Progenitor cell of endocrine pancreas (in vitro differentiated cells): ENCODE measurements at places on chromosomes 2 and 18.
A peak's percentile ranks its signal among the peaks of the same experiment; 100 is the strongest.

- no peak for DNase-seq
These were observed 783 bp downstream of the BUB1 start for GRCh38 chr2:110677080-110677479.

GRCh38 chr2:9770308-9771100, 72.8 kb upstream of the TAF1B start:
- DNase-seq: peak; percentile 30

DNA sequence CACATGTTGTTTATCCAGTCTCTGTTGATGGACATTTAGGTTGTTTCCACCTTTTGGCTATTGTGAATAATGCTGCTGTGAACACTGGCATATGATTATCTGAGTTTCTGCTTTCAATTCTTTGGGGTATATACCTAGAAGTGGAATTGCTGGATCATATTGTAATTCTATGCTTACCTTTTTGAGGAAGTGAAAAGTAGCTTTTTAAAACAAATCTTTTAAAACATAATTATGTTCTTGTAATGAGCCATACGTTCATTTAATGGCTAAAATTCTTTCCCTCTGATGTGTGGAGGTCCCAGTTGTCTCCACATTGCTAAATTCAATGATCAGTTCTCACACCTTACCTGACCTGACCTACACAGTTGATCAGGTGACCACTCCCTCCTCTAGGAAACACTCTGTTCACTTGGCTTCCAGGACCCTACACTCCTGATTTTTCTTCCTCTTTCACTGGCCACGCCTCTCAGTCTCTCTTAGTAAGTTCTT, 27.8 kb upstream of the SERTAD2 start:
- no peak for DNase-seq

- no peak for DNase-seq
These were observed 199.3 kb downstream of the HDAC4 start for GRCh38 chr2:239201531-239201876.

- no peak for DNase-seq
These were observed 29.4 kb downstream of the DPP4 start for GRCh38 chr2:162044586-162044985.

- DNase-seq: no peak
These were observed 8.1 kb downstream of the PRLH start for GRCh38 chr2:237574467-237574866.

DNA sequence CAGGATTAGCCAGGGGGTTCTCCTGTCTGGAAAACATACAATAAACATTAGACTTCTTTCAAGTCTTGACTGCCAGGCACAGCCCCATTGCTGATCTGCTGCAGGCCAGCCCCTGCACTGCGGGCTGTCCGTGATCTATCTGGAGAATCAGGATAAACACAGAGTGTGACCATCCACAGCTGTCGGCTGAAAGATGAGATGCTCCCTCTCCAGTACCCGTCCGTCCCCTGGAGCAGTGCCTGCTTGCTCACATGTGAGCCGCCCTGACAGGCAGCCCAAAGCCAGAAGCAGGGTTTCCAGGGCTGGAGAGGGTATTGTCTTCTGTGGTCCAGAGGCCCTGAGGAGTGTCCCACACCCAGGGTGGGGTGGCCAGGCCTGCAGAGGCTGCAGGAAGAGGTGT, 46.1 kb upstream of the FOSL2 start:
- DNase-seq: no peak

GRCh38 chr18:28458751-28459150, 281.8 kb upstream of the CDH2 start:
- no peak for DNase-seq

DNA sequence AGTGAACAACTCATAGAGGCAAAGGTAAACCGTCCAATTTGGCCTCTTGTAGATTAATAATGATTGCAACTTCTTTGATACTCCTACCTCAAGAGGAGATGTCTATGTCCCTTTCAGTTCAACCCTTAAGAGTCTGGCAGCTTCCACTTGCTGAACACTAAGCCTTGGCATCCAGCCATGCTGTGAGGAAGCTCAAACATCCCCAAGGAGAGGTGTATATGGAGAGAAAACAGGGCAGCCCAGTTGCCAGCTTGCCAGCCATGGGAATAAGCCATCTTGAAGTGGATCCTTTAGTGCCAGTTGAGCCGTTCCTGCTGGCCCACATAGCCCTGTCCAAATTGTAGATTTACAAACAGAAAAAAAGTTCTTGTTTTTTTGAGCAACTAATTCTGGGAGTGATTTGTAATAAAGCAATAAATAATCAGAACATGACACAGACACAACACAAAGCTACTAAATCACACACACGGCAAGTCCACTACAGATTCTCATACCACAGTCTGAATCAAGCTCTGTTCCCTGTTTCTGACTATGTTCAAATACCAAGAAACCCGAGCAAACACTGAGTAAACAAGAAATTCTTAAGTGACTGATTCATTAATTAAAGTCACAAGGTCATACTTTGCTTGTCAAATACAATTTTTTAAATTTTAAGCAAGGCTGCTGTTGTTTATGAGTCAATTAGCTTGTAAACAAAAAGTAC, 96.1 kb downstream of the PID1 start:
- no peak for DNase-seq

DNA sequence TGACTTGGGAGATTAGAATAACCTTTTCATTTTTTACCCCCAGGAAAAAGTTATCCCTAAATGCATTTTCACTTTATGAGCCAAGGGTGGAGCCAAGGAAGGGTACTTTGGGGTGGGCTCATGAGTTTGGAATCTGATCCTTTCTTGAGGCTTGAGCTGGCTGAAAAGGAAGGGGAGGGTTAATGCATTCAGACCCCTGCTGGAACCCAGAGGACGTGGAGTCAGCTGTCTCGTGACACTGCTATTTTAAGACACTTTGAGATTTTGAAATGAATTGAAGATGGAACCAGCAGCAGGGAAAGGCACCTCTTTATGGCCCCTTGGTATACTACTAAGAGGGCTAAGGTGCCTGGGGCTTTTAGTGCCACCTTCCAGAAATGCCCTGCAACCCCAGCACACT, 90.4 kb downstream of the MARCHF4 start:
- DNase-seq: no peak

DNA sequence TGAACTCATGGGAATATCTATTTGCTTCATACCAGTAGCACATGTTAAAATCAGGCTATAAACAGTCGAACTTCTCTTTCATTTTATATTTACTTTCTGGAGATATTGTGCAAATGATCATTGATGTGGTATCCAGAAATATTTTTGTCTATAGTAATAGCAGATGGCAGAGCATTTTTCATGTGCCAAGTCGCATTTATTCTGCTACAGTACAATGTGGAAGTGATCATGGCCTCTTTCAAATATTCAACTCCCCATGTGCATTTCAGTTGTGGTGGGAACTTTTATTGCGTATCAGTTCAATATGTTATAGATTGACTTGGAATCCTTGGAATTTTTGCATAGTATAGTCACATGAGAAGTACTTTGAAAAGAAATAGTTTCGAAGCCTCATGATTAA, 57.4 kb downstream of the RHBDD1 start:
- DNase-seq: no peak

- DNase-seq: no peak
These were observed 625 bp upstream of the NBAS start for GRCh38 chr2:15561574-15562344.

GRCh38 chr2:168378960-168379669, 77.0 kb upstream of the CERS6 start:
- DNase-seq: no peak

DNA sequence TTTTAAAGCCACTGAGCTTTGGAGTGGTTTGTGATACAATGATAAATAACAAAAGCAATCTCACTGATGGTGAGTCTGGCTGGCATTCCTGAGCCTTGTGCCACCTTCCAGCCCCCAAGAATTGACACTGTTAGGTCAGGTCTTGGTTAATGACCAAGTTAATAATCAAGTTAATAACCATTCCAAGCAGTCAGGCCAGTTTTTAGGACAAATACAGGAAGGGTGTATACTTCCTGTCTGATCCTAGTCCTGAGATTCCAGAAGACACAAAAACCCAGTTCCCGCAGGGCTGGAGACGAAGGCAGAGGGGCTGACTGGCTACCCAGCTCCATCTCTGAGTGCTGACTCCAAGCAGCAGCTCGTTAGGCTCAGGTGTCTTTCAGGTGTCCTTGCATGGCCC, 74.6 kb upstream of the LAPTM4A start:
- DNase-seq: no peak

- no peak for DNase-seq
These were observed 17.5 kb downstream of the KIAA2012 start for GRCh38 chr2:202090530-202090929.
